ENCODE measurements at places on chromosomes 6 and 20. TPM values are rescaled to one million over a fixed set of nuclear protein-coding genes. Genes with fewer than 3 reads are reported as not detected.

The SMOC2 gene
- total RNA-seq = not detected

The SFTA2 gene
- not detected for total RNA-seq

The RIPOR3 gene
- not detected for total RNA-seq

The PLN gene
- total RNA-seq = not detected

The RSPH4A gene
- 0.18 TPM for total RNA-seq

The RCAN2 gene
- total RNA-seq = 0.46 TPM

The GRM4 gene
- not detected for total RNA-seq

The ZNF341 gene
- 4.9 TPM for total RNA-seq

The CENPQ gene
- total RNA-seq = 8.2 TPM

The TFAP2A gene
- not detected for total RNA-seq

The TGIF2 gene
- total RNA-seq = 27.9 TPM

The CDK19 gene
- total RNA-seq = 11.9 TPM

The BPIFB4 gene
- not detected for total RNA-seq

The FILIP1 gene
- 12.6 TPM for total RNA-seq

The ZFP57 gene
- not detected for total RNA-seq

The TGM3 gene
- total RNA-seq = not detected

The C6orf163 gene
- total RNA-seq = 2.5 TPM

The MRPL18 gene
- 70.8 TPM for total RNA-seq

The ECI2 gene
- 91.0 TPM for total RNA-seq

The SYCP2 gene
- total RNA-seq = 0.35 TPM

The PACRG gene
- not detected for total RNA-seq

The DLK2 gene
- total RNA-seq = not detected

The ANKRD66 gene
- not detected for total RNA-seq

The PPP1R10 gene
- total RNA-seq = 88.3 TPM

The SERAC1 gene
- 5.7 TPM for total RNA-seq

The SEMG1 gene
- total RNA-seq = not detected

The BMP7 gene
- not detected for total RNA-seq

The PBOV1 gene
- total RNA-seq = not detected

The AVP gene
- total RNA-seq = not detected

The KCNK15 gene
- not detected for total RNA-seq

The BPI gene
- total RNA-seq = not detected

The R3HDML gene
- total RNA-seq = not detected

The LHFPL5 gene
- not detected for total RNA-seq

The MROH8 gene
- total RNA-seq = 2.7 TPM

The RAD21L1 gene
- total RNA-seq = not detected

The KIAA1755 gene
- total RNA-seq = 0.51 TPM

The PARD6B gene
- 0.07 TPM for total RNA-seq

The FOXS1 gene
- not detected for total RNA-seq

The BFSP1 gene
- 3.7 TPM for total RNA-seq

The CABLES2 gene
- 9.9 TPM for total RNA-seq

The BCAS4 gene
- total RNA-seq = 1.5 TPM

The EEF1A2 gene
- 3.4 TPM for total RNA-seq

The DNAH8 gene
- total RNA-seq = 0.97 TPM

The SLC52A3 gene
- not detected for total RNA-seq

The ACTL10 gene
- total RNA-seq = 0.62 TPM

The LGSN gene
- total RNA-seq = not detected

The BEND6 gene
- total RNA-seq = 0.66 TPM

The SLC2A10 gene
- 11.1 TPM for total RNA-seq

The CARMIL1 gene
- total RNA-seq = 8.8 TPM

The CCM2L gene
- total RNA-seq = 12.4 TPM

The USP49 gene
- total RNA-seq = 4.5 TPM

The MAP7 gene
- 0.42 TPM for total RNA-seq

The NT5E gene
- 115 TPM for total RNA-seq

The SYNCRIP gene
- total RNA-seq = 155 TPM

The PLA2G7 gene
- not detected for total RNA-seq

The ADAM33 gene
- total RNA-seq = 0.18 TPM

The PLCG1 gene
- total RNA-seq = 219 TPM
